ENCODE measurements at places on chromosomes 7 and 10.
A peak's percentile ranks its signal among the peaks of the same experiment; 100 is the strongest.

GRCh38 chr10:63866747-63867140 lies 345.5 kb downstream of the REEP3 start:
- no peak for DNase-seq

- peak; percentile 42 for DNase-seq
Measured at GRCh38 chr7:150406567-150407421, 27.7 kb downstream of the ZNF775 start.

- DNase-seq: no peak
Measured at GRCh38 chr7:99827040-99827778, 604 bp upstream of the CYP3A43 start.

- peak; percentile 30 for DNase-seq
Measured at GRCh38 chr7:102834999-102835398, 77.8 kb upstream of the LRRC17 start.

- DNase-seq: no peak
Measured at GRCh38 chr7:25359471-25360059, 131.3 kb upstream of the NPVF start.

- DNase-seq: no peak
Measured at GRCh38 chr10:68333440-68334431, 1.0 kb upstream of the PBLD start.

- no peak for DNase-seq
Measured at GRCh38 chr7:54944179-54944578, 74.6 kb upstream of the EGFR start.

- DNase-seq: no peak
Measured at GRCh38 chr7:132422502-132423111, 153.7 kb downstream of the PLXNA4 start.

DNA sequence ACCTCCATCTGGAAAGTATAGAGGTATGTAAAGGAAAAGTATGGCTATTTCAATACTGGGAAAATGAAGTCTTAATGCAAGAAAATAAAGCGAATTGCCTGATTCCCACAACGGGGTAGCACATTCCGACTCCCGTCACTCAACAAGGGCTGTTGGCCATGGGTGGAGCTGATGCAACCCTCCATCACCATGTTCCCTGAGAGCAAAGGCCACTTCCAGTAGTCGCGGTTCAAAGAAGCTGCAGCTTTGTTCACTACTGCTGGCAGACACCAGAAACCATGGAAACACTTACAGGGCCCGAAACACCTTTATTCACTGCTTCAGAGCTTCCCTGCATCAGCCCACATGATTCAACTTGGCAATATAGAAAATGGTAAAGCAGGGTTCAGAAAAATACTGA lies 44.0 kb downstream of the TMEM26 start:
- no peak for DNase-seq

DNA sequence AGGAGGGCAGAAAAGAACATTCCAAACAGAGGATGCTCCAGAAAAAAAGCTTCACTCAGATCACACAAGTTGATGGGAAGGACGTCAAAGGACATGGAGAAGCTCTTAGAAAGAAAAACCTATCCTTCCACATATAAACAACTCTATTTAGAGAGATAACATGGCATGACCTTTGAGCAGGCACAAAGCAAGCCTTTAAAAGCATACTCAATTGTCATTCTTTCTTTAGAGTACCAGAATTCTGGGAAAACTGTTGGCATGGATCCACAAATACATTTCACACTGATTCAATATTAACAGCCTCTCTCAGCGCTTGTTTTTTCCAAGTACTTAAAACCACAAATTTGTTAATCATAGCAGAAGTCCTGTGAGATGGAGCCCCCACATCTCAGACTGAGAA lies 7.3 kb upstream of the ABLIM1 start:
- DNase-seq: no peak

- DNase-seq: no peak
Measured at GRCh38 chr7:56083150-56083785, 9.5 kb downstream of the PHKG1 start.

GRCh38 chr10:42776681-42777080 lies 5.9 kb upstream of the BMS1 start:
- DNase-seq: no peak

DNA sequence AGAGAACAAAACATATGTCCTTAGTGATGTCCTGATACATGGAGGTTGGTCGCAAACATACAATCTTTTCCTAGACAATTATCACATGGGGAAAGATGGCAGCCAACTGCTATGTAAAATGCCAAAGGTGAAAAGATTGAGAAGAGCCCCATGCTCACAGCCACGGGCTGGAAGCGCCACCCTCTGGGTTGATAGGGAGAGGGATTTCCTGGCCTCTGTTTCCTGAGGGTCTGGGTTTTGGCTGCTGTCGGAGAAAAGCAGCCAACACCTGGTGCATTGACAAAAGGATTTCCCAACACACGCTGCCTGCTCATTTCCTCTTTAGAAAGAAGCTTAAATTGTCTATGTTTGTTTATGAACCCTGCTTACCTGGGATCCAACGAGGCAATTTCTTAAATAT lies 43.8 kb downstream of the ITIH5 start:
- DNase-seq: no peak

DNA sequence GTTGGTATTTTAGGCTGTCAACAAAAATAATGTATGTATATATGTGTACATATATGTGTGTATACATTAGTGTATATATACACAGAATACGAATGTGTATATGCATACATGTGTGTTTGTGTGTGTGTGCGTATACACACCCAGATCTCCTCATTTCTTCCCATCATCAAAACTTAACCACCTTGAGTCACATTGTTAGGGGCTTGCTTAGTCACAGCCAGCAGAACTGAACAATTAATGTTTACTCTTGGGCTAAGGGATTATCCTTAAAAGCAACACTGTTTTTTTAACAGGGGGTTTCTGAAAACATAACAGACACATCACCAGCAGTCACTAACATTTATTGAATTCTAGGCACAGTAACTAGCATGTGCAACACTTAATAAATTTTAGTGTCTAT lies 83.0 kb upstream of the ASAH2 start:
- DNase-seq: no peak

DNA sequence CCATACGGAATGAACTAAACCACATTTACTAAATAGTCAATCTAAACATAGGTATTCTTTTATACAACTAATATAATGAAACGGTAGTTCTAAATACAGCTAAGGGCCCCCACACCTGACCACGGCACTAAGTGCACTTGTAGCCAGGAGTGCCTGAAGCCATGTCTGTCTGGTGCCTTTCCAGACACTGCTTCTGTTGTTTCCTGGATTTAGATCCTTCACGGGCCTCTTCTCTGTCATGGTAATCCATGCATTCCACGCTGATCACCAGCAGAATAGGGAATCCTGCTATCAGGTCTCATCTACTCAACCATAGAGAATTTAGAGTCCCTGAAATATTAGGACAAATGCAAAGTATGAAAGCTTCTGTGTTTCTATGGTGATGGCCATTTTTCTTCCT lies 37.8 kb downstream of the OSBPL3 start:
- no peak for DNase-seq

DNA sequence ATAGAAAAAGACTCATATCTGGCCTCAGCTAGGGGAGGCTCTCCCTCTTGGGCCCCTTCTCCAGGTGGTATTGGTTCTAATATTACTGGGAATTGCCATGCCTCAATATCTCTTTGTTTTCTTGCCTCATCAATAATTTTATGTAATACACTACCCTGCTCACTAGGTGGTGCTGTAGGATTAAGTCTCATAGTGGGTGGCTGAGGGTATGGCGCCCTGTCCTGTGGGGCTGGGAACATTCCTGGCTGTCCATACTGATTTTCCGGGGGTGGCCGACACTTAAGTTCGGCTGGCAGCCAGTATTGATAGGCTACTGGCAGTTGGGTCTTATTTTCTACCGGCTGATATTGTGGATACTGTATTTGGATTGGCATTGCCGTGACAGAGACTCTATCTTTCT lies 9.0 kb upstream of the TAS2R3 start:
- DNase-seq: no peak

DNA sequence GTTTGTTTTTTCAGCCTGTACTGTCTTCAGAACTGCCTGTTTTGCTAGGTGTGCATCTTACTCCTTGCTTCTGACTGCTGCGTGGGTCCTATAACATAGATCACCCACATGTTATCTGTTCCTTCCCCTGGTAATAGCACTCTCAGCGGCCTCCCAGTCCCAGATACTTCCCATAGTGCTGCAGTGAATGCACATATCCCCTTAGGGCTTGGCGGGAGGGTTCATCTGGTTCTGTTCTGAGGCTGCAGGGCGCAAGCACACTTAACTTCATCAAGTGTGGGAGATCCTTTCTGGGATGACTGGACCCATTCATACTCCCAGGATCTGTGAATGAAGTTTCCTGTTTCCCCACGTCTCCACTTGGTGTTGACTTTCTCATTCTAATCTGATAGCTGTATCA lies 90.7 kb downstream of the CELF2 start:
- DNase-seq: no peak

DNA sequence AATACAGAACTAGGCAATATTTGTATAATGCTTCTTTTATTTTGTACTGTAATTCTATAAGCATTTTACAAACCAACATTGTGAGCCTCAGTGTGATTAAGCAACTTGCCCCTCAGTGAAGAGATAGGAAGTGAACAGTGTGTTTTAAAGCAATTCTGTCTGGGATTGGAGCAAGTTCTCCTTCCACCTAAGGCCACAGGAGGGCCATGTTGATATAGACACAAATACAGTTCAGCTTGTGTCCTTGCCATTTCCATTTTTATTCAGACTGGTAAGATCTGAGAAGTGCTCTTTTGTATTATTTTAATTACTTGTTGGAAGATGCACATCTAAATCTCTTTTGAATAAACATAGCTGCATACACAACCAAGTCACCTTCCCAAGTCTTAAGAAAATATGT lies 416.3 kb upstream of the COBL start:
- no peak for DNase-seq

- no peak for DNase-seq
Measured at GRCh38 chr10:78458983-78459638, 425.4 kb downstream of the RPS24 start.

GRCh38 chr7:1716263-1717094 lies 46.4 kb downstream of the ELFN1 start:
- no peak for DNase-seq

DNA sequence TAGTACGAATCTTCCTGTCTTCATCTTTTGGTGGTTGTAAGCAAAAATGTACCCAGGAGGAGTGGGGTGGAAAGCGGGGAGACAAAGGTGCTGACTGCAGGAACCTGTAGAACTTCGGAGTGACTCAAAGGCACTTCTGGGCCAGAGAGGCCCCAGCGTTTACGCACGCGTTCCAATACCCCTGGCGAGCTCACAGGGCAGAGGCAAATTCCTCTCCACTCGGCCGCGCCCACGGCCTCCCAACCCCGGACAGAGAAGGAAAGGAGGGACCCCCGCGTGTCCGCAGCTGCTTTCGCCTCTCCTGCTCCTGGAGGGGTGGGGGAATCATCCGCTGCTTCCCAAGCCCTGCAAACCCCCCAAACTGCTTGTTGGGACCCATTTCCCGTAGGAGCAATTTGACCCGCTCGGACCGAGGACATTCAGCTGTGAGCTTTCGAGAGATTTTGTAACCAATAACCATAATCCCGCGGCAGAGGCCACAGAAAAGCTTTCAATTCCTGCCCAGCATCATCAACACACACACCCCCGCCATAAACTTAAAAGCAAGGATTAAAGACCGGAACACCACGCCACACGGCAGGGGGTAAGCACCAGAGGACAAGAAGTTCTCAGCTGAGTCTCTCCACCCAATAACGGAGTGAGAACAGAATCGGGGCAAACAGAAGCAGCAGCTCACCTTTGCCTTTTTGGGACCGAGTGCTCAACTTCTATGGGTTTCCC lies 2.3 kb downstream of the IGF2BP3 start:
- DNase-seq: peak; percentile 14

DNA sequence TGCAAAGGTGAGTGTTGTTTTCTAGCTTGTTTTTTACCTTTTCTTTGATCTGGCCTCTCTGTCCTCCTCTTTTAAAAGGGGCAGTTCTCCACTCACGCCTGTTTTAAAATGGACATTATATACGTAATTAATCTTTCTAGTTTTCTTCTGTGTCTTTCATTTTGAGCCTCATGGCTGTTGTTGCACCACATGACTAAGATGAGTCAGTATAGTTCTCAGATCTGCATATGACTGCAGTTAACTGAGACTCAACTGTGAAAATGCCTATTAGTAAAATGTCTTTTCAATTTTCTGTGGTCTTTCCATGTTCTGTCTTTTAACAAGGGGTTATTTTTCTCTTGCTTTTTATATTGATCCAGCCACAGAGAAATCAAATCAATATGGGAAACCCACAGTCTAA lies 296.1 kb downstream of the CDK14 start:
- no peak for DNase-seq

- DNase-seq: no peak
Measured at GRCh38 chr7:8126601-8127167, 135.3 kb downstream of the ICA1 start.

DNA sequence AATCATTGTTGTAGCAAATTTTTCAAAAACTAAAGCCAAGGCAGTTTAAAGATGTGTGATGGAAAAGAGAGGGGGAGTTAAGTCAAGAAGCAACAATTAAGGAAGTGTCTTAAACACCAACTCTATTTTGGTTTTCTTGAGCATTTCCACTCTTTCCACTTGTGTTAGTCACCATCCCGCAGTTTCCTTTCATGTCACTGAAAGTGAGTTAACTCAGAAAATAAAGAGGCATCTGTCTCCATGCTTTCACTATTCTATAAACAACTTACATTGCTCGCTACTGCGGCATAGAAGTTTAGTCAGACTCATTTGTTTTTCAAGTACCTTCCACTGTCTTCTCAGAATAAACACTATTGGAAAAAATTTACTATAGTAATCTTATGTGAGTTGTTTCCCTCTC lies 284.9 kb upstream of the SEMA3D start:
- DNase-seq: no peak

DNA sequence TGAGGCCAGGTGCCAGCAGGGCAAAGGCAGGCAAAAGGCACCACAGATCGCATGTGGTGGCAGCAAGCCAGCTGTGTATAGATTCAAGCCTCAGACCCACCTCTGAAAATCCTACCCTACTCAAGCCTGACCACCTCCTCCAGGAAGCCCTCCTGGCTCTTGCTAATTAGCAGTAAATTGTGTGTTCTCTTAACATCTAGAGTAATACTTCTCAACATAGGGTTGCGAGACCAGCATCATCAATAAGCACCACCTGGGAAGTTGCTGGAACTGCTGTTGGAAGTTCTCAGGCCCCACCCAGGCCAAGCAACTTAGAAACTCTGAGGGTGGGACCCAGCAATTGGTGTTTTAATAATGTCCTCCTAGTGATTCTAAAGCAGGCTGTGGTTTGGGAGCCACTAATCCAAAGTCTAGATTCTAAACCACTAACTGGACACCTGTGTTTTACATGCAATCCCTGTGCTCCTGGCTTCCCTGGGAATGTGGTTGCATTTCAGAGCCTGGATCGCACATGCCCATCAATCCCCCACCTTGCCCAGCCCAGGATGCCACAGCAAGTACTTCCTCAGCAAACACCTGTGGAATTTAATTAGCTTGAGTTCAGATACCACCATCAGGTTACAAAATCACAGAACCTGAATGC lies 46.2 kb downstream of the KCNMA1 start:
- DNase-seq: no peak

GRCh38 chr10:126204320-126204719 lies 184.0 kb downstream of the ADAM12 start:
- DNase-seq: no peak

- no peak for DNase-seq
Measured at GRCh38 chr7:36734731-36735130, 10.4 kb upstream of the AOAH start.

DNA sequence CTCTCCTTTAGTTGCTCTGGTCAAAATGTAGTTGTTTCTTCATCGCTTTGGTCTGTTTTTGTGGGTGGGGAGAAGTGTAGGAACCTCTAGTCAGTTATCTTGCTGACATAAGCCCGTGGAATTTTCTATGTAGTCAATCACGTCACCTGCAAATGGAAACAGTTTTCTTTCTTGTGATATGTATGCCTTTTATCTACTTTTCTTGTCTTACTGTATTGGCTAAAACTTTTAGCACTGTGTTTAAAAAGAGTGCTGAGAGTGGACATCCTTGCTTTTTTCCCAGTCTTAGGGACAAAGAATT lies 42.3 kb downstream of the AKR1E2 start:
- DNase-seq: no peak
